ENCODE measurements at places on chromosomes 3 and 15.

GRCh38 chr3:132087356-132087755 lies 52.5 kb upstream of the CPNE4 start:
- no peak for DNase-seq

DNA sequence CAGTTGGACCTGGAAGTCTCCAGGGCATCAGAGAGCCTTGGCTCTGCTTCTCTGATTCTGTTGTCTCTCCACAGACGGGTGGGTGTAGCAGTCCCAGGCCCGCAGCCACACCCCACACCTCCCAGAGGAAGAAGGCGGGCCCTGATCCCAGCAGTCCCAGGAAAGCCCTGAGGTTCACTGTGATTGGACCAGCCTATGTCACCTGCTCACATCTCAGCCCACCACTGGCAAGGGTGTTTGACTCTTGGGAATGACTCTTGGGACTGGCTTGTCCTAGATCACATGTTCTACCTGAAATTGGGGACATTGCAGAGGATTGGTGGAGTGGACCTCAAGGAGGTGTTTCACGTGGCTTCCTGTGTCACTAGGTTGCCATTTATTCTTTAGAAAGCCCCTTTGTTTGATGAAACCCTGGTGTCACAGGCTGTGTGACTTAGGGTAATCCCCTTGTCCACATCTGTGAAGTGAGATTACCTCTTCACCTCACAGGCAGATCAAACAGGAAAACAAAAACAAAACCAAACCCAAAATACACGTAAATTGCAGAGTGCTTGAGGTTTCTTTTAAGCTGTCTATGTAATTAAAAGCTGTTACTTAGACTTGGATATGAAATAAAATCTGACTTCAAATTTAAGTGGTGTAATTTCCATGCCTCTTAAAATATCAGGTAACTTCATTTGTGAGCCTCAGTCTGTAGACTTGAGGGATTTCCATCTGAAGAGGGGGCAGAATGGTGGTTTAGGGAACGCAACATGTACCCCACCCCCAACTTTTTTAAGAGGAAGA lies 26.7 kb downstream of the FLNB start:
- DNase-seq, result no peak

DNA sequence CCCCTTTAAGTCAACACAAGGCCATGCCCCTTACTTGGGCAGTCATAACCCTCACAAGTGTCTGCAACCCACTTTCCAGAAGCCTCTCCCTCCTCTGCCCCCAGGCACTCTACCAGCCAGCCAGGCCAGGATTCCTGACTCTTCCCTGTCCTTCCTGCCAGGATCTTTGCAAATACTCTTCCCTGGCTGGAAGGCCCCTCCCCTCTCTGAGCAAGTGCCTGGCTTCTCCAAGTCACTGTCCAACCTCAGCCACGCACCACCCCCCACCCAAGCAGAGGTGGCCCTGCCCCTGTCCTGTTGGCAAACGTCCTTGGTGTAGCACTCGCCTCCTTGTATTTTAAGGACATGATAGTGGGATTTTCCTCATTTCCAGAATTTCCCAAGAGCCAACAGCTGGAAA lies 54.7 kb upstream of the USP3 start:
- no peak for DNase-seq

GRCh38 chr15:40420793-40421192 lies 15.2 kb downstream of the IVD start:
- no peak for DNase-seq

DNA sequence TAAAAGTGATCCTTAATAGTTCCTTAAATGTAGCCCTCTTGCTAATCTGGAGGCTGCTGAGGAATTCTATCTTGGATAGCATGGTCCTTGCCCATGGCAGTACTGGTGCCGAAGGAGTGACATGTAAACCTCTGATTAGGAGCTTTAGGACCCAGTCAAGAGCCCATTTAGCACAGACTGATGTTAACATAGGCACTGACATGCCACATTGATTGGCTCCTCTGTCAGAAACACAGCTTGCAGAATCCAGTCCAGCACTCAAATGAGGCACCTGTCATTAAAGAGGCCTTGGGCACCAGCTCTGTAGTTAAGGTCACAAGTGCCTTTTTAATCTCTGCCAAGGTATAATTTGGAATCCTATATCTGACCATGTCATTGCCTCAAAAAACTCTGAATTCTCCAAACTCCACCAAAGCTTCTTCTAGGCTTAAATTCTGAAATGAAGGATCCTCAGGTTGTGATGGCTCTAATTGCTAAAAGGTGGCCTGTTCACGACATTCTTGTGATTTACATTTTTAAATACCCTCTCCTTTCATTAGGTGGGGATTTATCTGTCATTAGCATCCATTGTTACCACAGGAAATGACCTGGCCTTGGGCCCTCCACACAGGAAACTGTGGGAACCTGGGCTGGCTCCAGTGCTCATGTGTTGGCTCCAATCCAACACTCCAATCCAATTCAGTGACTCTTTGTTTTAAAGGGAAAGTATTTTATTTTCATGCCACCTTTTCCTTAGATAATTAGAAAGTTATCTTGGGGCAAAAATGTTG lies 57.3 kb upstream of the RNF7 start:
- peak; percentile 77 for DNase-seq

DNA sequence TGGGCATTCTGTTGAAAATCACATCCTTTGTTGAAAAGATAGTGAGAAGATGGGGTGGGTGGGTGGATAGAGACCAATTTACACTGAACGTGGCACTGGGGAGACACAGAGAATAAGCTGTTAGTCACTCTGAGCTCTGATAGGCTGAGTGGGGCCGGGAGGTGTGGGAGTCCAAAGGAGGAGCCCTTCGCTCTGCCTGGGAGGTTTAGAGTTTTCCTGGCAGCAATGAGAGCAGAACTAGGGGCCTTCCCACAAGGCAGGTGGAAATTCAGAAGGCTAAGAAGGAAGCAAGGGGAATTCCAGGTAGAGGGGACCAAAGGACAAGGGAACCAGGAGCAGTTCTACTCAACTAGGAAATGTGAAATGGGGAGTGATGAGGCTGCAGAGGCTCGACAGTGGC lies 272.7 kb downstream of the RPLP1 start:
- DNase-seq, result no peak

DNA sequence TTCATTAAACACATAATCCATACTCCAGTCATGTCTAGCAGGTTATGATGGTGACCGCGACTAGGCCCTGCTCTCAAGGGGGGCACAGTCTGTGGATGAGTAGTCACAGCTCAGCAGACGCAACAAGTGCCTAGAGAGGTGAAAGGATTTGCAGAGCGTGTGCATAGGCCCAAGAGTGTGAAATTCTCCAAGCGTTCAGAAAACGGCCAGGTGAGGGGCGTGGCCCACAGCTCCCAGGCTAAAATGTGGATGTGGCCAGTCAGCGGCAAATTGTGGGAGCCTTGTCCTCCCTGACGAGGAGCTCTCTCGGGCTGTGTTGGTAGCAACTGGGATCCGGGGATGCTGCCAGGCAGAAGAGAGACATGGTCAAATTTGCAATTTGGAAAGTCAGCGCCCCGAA lies 46.4 kb upstream of the TSEN2 start:
- no peak for DNase-seq

DNA sequence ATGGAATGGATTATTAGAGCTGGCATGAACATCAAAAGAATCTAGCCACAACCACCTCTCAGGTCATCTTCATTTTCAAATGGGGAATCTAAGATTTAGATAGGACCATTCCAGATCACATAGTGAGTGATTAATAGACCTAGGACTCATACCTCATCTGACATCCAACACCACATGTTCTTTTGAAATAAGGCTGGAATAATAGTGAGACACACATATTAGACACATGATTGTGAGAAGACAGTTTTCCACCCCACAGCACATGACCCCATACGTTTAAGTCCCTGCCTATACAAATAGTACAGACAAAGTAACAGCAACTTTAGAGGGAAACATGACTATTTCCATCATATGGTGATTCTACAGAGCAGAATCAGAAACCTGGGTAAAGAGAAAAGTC lies 344.7 kb upstream of the TPRG1 start:
- DNase-seq, result no peak

DNA sequence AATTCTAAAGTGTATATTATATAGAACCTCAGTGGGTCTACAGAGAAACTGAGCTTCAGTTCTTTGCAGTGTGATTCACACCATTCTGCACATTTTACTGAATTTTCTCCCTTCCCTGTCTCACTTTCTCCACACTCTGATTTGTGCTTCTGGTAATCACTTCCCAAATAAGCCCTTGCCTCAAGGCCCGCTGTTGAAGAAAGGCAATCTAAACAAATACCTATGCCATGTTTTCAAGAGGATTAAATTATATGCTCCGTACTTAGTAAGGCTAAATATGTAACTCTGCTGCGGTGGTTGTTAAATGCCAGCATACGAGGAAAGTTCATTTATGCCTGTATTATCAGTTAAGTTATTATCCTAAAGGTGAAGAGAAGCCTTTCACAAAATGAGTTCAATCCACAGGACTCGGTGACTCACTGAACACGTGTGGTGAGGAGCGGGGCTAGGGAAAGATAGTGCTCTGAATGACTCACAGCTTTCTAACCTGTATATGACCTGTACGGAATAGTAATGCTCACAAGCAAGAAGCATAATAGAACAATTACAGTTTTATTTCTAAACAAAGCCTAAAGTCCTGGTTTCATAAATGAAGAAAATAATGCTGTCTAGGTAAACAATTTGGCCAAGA lies 25.1 kb downstream of the CNTN6 start:
- no peak for DNase-seq

GRCh38 chr3:101942356-101942755 lies 93.0 kb downstream of the NFKBIZ start:
- DNase-seq, result no peak

DNA sequence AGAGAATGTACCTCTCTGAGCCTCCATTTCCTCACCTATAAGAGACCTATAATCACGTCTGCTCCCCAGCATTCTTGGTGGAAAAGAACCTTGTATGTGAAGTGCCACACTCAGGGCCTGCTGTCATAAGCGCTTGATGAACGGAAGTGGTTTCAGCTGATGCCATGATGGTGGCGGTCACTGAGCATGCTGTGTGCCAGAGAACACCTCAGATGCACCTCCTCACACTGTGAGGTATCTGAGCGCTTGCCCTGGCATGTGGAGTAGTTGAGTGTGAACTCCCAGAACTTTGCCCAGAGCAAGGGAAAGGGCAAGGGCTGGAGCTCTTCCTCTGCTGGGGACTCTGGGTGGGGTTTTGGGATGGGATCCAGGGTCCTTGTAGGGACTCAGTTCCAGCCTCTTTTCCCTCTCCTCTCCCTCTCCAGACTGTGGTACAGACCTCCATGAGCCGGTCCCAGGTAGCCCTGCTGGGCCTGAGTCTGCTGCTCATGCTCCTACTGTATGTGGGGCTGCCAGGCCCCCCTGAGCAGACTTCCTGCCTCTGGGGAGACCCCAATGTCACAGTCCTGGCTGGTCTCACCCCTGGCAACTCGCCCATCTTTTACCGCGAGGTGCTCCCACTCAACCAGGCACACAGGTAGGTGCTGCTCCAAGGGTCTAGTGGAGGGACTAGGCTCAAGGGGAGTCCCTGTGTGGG lies 2.7 kb downstream of the ABHD14A start:
- no peak for DNase-seq

DNA sequence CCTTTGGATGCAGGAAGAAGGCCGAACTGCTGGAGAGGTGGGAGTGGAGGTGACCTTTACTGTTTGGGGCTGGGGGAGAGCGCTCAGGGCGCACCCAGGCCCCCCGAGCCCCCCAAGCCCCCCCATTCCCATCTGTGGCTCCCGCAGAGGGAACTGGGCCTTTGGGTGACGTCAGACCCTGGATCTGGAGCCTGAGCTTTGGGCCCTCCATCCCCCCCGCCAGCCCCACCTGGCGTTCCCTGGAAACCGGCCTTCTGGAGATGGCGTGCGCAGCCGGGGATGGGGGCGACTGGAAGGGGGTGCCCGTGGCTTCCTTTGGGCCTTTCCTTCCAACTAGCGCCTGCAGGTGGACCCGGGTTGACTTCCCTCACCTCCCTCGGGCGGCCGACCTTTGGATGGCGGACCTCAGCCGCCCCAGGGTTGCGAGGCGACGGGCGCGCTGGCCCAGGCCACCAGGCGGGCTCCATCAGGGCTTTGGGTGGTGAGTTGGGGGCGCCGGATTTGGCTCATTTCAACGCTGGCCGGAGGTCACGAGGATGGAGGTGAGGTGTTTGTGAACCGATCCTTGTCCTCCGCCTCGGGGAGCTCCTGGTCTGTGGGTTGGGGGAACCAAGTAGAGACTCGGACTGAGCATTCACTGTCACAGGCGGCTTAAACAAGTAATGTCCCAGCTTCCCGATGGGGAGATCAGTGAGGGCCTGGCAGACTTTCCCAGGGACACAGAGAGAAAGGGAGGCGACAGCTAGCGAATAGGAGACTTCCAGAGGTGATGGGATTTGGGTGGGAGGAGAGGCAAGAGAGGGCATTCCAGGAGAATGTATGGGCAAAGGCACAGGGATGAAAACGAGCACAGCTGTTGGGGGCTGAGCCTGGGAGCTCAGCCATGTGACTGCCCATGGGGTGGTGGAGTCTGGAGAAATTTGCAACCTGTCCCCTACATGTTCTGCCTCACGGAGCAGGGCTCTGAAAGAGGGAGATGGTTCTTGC lies 709 bp downstream of the SCAMP5 start:
- no peak for DNase-seq

DNA sequence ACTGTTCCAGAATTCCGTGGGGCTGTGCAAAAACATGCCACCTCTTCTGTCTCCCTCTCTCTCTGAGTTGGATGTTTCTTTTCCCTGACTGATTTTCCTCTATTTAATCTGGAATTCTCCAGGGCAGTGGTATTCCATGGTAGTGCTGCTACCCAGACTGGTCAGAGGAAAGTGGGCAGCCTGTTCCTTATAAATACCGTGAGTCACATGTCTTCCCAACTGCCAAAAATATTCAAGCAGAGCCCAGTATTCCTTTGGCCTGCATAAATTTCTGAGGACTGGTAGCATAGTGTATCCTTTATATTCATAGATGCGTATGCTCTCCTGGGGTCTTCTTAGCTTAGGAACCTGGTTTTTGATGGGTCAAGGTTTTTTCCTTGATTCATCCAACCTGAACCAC lies 40.9 kb downstream of the CEMIP start:
- DNase-seq, result no peak

GRCh38 chr3:157347577-157348303 lies 88.9 kb upstream of the PTX3 start:
- no peak for DNase-seq

DNA sequence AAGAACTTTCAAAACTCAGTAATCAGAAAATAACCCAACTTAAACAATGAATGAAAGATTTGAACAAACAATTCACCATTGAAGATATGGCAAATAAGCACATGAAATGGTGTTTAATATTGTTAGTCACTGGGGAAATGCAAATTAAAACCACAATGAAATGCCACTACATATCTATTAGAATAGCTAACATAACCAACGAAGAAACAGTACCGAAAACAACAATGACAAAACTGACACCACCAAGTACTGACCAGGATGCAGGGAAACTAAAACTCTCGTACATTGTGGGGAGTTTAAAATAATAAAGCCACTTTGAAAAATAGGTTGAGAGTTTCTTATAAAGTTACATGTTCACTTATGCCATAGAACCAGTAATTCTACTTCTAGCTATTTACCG lies 69.1 kb downstream of the KBTBD8 start:
- no peak for DNase-seq

Measured in glomerular endothelial cell (primary cell).